ENCODE measurements at places on chromosomes 2 and 18.

- no peak for DNase-seq
Observed at GRCh38 chr18:40738321-40738880, 1216.6 kb upstream of the PIK3C3 start.

DNA sequence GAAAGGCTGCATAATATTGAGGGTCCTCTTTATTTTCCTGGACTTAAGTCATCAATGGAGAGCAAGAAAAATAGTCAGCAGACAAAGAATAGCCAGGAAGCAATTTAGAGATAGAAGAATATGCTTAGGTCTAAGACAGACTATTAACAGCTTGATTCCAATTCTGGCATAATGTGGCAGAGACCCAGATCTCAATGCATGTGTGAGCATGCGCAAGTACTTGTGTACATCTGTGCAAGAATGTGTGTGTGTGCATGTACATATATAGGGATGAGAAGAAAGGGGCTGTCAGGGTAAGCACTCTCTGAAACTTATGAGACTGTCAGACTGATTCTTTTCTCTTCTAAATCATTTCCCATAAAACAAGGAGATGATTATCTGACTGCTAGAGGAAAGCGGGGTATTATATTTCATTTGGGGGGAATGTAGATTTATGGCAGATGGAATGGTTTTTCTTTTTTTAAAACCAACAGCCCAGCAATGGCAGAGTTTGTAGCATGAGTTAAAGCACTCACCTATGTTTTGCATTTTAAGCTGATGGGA, 381.3 kb upstream of the SPRED2 start:
- no peak for DNase-seq

DNA sequence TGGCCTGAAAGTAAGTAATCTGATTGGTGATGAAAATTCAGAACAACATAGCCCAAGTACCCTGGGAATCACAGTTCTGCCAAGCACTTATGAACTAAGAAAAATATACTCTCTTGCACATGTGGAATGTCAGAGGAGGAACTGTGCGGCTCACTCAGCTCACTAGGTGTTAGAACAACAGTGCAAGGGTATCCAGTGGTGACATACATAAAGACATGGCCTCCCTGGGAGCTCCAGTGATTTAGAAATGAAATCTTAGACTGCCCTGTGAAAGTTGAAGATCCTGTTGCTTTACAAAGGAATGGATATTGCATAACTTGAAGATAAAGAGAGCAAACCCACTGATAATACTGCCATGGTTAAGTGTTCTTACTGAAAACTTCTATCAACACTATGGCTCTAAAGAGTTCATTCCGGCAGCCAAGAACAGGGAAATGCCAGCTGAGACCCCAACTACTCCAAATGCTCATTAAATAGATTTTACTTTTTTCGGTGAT, 246.2 kb downstream of the ARHGAP15 start:
- no peak for DNase-seq

DNA sequence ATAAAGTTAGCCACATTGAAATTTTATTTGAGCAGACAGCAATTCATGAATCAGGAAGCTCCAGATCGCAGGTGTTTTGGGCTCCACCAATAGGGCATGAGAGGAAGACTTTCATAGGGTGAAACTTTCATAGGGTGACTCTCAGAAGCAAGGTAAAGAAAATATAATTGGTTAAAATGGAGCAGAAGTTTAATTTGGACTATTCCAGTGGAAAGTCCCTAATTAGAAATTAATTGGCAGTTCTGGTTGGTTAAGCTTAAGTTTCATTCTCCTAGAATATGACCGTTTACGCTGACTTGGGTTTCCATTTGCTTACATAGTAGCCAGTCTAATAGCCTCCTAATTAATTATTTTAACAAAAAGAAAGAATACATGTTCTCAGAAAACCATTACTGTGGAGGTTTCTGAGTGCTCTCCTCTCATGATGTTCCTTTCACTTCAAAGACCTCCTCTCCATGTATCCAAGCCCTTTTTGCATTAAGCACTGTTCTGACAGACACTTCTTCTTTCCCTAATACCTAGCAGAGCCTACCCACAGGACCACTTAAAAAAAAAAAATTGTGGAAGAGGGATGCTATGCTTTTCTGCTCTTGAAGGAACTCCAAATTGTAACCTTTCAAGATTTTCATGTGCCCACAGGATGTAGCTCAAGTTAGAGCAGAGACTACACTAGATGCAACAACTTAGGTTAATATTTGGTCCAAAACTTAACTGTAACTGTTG, 99.1 kb downstream of the MREG start:
- DNase-seq, result no peak

DNA sequence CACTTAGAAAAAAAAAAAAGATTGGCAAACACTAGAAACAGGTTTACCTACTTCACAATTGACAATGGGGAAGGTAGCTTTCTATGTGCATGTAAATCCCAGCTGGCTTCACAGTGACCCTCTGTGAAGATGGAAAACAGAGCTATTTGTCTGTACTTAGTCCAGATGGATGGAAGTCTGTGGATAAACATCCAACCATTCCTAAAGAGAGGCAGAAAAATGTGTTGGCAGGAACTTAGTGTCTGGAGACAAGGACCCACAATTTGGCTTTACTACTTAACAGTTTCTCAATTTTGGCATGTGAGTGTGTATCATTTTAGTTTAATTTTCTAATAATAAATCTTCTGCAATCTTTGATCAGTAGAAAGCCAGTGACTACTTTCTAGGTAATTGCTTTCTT, 154.4 kb downstream of the RAD51AP2 start:
- DNase-seq, result no peak

GRCh38 chr2:28661589-28662001, 90.0 kb upstream of the PPP1CB start:
- no peak for DNase-seq

DNA sequence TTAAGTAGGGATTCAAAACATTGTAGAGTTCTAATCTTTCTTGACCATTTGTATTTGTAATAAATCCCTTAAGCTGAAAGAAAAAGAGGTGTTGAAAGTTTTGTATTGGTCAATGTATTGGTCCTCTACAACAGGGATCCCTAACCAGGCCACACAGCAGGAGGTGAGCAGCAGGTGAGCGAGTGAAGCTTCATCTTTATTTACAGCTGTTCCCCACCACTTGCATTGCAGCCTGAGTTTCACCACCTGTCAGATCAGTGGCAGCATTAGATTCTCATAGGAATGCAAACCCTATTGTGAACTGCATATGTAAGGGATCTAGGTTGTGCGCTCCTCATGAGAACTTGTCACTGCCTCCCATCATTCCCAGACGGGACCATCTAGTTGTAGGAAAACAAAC, 715.7 kb upstream of the NXPH2 start:
- no peak for DNase-seq

DNA sequence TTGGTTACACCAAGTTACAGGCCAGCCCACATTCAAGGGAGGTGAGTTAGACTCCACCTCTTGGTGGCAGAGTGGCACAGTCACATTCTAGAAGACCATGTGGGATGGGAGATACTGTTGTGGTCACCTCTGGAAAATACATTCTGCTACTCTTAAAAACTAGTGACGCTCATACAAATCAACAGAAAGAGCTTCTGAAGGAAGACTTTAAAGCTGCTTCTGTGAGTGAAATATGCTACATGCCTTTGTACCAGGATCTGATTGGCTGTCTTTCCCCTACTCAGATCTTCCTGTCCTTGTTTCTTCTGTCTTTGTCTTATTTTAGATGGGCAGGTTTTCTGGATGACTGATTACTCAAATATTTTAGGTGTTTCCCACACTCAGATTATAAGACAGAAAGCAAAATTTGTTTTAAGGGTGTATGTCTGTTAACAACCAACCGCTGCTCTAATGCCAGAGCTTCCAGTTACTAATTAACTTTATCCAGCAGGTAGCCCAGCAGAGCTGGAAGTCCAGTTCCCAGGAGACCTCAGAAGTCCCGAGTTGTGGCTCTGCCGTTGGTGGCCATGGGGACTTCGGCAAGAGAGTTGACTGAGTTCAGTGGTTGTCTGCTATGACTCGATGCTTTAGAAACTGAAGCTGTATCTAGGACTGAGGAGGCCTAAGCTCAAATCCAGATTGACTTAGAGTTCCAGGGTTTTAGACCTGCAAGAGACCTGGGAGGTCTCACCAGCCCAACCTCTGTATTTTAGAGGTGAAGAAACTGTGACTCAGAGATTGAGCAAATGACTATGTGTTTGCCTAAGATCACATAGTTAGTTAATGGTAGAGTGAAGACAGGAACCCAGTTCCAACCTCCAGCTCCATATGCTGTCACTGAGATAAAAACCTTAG, 7.4 kb downstream of the IL1R2 start:
- no peak for DNase-seq

GRCh38 chr2:233428438-233428837, 74.1 kb downstream of the DGKD start:
- DNase-seq, result no peak

- no peak for DNase-seq
Observed at GRCh38 chr2:45713591-45713990, 62.1 kb downstream of the PRKCE start.

DNA sequence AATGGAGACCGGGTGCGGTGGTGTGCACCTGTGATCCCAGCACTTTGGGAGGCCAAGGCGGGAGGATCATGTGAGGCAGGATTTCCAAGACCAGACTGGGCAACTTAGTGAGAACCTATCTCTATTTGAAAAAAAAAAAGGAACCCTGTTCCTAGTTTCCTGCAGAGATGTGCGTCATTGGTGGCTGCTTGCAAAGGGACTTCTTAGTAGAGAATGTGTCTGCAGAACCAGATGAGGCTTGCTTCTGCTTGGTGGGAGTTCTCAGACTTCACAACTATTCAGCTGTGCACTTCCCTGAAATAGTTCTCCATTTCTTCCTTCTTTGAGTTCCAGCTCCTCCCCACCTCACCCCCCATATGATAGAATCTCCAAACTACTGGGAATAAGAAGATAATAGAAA, 22.3 kb downstream of the ZCCHC2 start:
- no peak for DNase-seq

DNA sequence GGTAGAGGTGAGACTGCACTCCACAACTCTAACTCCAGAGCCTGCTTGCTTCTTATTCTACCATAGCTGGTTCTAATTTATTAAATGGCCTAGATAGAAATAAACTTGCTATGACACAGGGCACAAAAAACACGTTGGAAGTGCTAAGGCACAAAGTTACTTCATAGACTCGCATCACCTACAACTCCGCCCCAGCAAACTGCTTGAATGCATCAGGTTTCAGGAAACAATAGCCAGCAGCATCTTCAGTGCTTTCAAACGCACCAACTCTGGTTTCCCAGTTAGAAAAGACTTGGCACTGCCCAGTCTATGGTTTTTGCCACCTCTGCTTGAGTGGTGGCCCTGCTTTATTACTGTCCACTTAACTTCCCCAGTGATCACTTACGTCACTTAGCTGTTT, 142.6 kb downstream of the RIF1 start:
- no peak for DNase-seq

DNA sequence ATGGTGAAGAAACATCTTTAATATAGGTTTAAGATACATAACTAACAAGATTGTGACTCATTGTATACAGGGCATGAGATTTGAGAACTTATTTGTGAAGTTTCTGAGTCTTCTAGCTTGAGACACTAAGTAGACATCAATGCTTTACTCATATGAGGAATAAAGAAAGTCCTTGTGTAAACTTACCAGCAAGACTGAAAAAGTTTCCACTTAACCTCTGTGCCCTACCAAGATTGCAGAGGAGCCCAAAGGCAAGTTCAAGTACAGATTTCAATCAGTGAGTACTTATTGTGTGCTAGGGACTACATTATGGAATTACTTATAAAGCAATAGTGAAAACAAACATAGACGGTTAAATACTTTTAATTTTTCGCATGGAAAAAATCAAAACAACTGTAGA, 1041.2 kb upstream of the CELF4 start:
- no peak for DNase-seq

DNA sequence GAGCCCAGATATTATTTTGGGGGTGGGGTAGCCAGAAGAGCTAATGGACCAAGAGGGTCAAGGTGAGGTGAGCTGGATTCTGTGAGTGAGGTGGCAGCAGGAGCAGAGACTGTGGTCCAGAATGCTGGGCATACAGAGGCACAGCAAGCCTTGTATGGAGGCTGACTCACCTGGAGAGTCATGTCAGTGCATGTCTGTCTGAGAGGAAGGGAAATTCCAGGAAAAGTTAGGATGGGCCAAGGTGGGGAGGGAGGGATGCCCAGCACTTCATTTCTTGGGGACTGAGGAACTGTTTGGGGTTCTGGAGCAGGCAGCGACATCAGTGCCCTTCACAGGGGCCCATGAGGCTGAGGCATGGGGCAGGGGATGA, 21.1 kb downstream of the PER2 start:
- DNase-seq, result no peak

DNA sequence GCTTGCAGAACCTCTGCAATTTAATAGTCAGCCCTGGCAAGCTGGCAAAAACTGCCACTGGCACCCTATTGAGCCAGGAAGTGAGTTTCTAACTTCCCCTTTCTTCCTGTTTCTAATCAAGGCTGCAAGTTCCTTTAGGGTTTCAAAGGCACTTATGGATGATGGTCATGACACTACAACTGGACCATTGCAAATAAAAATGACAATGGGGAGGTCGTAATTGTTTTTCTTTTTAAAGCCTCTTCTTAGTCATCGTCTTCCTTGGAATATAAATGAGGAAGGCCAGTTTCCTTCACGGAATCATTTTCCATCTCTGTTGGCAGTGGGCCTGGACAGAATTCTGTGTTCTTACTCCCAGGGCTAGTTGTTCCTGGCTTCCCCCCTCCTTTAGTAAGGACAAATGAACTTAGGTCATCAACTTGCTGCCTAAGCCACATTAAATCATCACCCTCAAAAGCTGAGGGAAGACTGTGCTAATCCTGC, 35.8 kb downstream of the SH3RF3 start:
- DNase-seq, result no peak

DNA sequence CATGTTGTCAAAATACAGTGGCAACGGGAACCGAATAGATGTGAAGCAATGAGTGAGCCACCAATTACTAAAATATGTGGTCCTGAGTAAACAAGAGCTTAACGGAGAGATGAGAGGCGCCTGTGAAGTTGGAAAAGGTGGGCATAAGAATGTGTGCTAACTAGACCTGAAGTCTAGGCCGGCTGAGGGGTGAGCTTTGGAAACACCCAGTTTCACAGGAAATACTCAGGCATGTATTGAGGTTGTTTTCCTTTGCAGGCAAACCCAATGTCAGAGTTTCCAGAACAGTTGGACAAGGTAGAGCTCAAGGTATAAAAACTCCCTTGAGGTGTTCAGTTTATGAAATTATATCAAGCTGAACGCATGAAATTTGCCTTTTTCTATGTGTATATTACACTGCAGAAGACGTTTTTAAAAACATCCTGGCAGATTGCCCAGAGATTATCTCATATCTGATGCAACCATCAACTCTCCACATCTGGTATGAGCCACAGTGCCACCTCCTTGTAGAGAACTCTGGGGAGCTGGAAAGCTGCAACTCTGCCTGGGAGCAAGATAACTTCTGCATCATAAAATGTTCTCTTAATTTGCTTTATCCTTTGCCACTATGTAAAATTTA, 3.9 kb upstream of the WDSUB1 start:
- DNase-seq, result peak; percentile 17

Measured in COR-L47 (cell line).